Right renal cortex interstitium (tissue), 3 donors: ENCODE measurements at places on chromosomes 6 and 20. TPM values are rescaled to one million over a fixed set of nuclear protein-coding genes. Genes with fewer than 3 reads are reported as not detected.

- DNase-seq: no peak
Observed at GRCh38 chr6:150567380-150567779, 32.3 kb upstream of the PLEKHG1 start.

The CST2 gene
- not detected for polyA plus RNA-seq

DNA sequence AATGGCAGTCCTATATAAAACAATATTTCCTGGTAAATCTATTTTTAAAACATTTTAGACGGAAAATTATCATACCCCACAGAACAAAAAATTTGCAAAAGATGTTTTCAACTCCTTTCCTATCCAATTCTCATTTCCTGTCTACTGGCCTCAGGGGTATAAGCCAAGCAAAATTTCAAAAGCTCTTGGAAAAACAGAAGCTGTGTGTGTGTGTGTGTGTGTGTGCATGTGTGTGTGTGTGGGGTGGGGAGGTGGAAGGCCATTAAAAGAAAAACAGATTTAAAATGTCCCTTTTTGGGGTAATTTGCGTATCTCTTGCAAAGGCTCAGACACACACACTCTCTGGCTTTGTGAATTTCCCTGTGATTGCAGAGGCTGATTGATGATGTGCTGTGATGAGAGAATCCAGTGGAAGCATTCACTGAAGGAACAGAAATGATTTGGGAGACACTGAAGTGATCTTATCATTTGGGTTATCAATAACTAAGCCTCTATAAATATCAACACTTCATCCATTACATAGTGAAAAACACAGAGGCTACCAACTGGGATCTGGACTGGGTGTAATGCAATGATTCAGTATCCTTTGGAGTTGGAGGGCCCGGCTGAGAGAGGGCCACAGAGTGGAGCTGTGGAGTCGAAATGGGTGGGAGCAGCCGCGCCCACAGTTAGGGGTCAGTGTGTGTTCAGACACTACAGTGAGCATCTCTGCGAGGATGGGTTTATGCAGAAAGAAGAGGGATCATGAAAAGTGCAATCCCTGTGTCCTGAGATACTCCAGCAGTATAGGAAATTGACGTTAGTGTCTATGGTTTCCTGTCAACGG lies 106.8 kb upstream of the PREP start:
- no peak for DNase-seq

DNA sequence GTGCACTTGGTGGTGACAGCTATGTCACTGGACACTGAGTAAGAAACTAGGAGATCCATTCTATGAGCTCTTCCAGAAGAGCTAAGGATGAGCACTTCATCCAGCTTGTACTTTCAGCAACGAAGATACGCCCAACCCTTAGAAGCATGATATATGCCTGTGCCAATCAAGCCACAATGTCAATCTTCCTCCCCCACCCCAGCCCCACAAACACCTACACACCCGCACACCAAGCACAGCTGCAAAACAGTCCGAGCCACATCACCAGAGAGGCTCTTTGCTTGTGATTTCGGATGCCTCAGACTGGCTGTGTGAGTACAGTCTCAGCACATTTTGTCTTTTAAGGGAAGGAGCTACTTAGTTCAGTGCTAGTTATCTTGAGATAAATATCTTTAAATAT lies 260.5 kb downstream of the FOXC1 start:
- DNase-seq: no peak

DNA sequence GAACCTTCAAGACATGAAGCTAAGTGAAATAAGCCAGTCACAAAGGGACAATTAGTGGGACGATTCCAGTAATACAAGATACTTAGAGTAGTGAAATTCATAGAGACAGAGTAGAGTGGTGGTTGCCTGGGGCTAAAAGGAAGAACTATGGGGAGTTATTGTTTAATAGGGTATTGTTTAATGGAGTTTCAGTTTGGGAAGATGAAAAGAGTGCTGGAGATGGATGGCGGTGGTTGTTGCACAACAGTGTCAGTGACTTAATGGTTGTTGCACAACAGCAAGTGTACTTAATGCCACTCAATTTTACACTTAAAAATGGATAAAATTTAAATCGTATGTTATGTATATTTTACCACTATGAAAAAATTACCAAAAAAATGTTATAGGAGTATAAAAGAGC lies 209.7 kb upstream of the TENT5A start:
- no peak for DNase-seq

- no peak for DNase-seq
Observed at GRCh38 chr6:18692929-18693685, 306.0 kb downstream of the RNF144B start.

- DNase-seq: no peak
Observed at GRCh38 chr6:44634321-44634720, 246.8 kb downstream of the CDC5L start.

GRCh38 chr6:25456249-25457040 lies 177.3 kb downstream of the CARMIL1 start:
- no peak for DNase-seq

The FNDC11 gene
- polyA plus RNA-seq: 0.76 TPM

DNA sequence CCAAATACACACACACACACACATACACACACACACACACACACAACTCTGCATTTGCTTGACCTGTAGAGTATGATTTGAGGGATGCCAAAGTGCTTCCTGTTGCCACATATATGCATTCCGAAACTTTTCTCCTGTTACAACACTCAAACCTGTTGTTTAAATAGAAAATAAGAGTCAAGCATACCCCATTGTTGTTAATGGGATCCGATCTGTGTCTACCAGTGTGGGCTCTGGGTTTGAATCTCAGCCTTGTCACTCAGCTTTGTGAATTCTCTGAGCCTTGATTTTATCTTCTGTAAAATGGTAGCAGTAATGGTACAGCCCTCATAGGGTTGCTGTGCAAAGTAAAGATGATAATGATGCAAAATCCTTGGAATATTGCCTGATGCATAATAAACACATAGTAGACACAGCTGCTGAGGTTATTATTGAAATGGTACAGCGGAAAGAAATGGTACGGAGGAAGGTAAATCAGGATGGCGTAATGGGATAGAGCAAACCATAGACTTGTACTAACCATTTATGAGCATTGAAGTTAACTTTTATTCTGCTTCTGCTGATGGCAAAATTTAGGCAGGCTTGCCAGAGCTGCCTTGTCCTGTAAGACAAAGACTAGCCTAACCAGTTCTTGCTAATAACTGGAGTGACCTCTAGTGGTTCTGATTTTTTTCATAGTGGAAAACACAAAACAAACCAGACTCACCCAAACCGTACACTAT lies 113.5 kb upstream of the PHACTR1 start:
- DNase-seq: no peak

DNA sequence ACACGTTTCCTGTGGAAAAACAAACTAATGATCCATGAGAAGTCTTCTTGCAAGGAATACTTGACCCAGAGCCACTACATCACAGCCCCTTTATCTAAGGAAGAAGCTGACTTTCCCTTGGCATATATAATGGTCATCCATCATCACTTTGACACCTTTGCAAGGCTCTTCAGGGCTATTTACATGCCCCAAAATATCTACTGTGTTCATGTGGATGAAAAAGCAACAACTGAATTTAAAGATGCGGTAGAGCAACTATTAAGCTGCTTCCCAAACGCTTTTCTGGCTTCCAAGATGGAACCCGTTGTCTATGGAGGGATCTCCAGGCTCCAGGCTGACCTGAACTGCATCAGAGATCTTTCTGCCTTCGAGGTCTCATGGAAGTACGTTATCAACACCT lies 35.4 kb downstream of the GCNT2 start:
- no peak for DNase-seq

The SS18L1 gene
- polyA plus RNA-seq: 18.0 TPM

The CST5 gene
- polyA plus RNA-seq: 0.97 TPM

DNA sequence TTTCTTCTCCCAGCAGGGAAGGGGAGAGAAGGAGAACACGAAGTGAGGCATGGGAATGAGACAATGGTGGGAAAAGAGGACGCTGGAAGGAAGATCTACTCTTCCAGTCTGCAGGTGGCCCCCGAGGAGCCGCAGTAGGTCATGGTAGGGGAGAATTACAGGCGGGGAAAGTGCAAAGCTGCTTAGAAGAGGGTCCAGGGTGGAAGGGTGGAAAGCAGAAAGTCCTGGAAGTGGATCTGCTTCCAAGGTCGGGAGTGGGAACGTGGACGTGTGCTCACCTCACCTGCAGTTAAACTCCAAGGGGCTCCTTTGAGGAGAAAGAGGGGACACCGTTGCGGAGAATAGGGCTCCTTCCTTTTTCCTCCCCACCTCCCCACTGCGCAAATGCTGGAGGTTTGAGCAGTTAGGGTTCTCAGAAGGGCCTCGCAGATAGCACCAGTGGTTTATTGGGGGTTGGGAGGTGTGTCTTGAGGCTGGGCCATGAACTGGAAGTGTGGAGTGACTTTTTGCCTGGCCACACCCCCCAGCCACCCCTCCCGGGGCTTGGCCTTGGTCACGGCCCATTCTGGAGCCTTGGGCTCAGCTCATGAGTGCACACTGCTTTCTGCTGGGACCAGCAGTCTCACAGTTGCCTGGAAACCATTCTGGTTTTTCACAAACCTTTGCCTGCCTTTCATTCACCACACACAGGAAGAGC lies 100.4 kb upstream of the MLN start:
- DNase-seq: no peak

The TMEM170B gene
- 9.2 TPM for polyA plus RNA-seq

The CLPSL2 gene
- polyA plus RNA-seq: not detected

- no peak for DNase-seq
Observed at GRCh38 chr6:104019075-104019753, 840.5 kb downstream of the HACE1 start.

DNA sequence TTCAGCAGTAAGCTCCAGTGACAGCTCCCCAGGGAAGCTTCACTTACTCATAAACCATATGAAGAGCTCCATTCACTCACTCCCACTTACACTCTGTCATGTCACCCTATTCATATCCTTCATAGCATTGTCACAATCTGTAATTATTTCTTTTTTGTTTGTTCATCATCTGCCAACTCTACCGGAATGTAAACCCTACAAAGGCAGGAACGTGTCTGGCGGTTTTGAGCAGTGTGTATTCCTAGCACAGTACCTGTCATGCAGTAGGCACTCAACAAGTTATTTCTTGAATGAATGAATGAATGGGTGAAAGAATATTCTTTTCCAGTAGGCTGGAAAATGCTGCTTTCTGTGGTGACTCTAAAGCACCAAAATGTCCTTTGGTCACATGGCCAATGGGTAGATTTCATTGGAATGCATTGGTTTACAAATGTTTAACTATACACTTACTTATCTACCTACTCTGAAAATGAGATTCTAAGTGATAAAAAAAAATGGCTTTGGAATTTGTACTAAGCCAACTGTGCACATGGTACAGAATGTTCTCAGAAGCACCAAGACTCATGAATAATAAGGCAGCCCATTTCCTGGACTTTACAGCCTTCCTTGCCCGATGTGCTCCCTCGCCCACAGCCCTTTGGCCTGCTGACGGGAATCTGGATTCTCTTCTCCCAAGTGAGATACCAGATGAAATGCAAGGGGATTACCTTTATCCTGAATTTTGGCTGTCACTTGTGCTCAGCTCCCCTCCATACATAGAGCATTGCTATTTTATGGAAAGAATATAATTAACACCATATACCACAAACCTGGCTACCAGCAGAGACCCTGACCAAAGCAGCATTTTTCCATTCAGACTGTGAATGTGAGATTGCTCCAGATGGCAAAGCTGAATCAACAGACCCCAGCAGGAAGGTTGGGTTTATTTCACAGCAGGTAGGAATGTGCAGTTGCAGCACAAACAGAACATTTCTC lies 273.3 kb downstream of the ALDH8A1 start:
- no peak for DNase-seq

The LINC00237 gene
- not detected for polyA plus RNA-seq

DNA sequence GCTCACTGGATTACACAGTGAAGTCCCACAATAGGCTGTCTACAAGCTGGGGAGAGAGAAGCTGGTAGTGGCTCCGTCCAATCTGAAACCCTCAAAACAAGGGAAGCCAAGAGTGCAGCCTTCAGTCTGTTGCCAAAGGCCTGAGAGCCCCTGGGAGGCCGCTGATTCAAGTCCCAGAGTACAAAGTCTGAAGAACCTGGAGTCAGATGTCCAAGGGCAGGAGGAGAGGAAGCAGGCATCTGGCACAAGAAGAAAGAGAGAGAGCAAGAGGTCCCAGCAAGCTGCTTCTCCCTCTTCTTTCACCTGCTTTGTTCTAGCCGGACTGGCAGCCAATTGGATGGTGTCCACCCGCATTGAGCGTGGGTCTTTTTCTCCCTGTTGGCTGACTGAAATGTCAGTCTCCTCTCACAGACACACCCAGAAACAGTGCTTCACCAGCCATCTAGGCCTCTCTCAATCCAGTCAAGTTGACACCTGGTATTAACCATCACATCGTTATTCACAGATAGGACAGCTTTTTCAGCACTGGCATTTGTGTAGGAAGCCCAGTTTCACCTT lies 51.2 kb downstream of the CRYBG1 start:
- DNase-seq: no peak

The RPL10A gene
- 2,099 TPM for polyA plus RNA-seq

The SLC29A1 gene
- 33.0 TPM for polyA plus RNA-seq

DNA sequence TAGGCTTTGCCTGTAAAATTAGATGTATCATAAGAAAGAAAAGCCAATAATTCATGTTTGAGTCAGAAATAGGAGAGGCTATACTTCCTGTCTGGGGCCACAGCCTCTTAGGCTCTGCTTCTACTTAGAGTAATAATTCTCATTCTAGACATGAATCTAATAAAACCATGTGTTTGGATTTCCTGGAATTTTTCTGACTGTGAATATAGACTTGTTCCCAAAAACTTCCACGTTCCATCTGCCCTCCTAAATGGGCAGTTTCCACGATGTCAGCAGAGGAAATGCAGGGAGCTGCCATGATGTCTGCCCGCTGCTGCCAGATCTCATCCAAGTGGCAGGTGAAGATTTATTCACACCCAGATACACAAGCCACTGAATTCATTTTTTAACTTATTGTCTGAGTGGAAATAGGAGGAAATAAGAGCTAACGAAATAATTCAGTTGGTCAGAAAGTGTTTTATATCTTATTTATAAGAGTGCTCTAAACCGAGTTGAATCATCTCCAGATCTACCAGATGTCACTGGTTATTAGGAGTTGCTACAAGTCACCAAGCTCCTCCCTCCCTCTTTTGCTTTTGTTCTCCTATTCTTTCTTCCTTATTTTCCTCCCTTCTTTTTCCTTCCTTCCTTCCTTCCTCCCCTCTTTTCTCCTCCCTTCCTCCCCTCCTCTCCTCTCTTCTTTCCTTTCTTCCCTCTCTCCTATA lies 69.3 kb downstream of the ALDH8A1 start:
- DNase-seq: no peak

- no peak for DNase-seq
Observed at GRCh38 chr6:47203266-47203937, 106.3 kb downstream of the TNFRSF21 start.

DNA sequence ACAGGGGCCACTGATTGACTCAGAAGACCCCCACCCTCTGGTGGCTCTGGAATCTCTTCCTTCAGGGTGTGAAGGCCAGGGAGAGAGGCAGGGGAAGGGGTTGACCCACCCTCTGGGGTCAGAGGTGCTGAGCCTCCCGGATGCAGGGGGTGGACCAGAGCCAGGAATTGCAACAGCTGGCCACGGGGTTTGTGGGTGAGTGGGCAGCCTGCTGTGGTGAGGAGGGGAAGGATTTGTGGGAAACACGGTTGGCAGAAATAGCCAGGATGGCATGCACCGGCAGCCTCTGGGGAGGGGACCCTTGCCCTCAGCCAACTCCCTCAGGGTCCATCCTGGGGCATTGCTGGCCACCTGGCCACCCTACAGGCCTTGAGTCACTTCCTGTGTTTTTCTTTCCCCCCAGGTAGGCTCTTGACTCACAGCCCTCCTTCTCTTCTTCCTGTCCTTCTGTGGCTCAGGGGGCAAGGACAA lies 92.8 kb downstream of the MRPL14 start:
- no peak for DNase-seq

- no peak for DNase-seq
Observed at GRCh38 chr20:15594158-15594695, 979.0 kb downstream of the KIF16B start.
